ENCODE measurements at places on chromosomes 1 and 21.

DNA sequence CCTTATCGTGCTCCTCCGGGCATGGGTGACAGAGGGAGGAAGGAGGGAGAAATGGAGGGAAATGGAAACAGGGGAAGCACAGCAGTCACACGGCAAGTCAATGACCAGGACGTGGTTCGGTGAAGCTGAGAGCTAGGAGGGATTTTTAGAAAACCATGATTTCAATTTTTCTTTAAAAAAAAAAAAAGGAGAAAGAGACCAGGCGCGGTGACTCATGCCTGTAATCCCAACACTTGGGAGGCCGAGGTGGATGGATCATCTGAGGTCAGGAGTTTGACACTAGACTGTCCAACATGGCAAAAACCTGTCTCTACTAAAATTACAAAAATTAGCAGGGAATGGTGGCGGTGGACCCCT, 776 bp upstream of the TNFRSF9 start:
- DNase-seq, result no peak

DNA sequence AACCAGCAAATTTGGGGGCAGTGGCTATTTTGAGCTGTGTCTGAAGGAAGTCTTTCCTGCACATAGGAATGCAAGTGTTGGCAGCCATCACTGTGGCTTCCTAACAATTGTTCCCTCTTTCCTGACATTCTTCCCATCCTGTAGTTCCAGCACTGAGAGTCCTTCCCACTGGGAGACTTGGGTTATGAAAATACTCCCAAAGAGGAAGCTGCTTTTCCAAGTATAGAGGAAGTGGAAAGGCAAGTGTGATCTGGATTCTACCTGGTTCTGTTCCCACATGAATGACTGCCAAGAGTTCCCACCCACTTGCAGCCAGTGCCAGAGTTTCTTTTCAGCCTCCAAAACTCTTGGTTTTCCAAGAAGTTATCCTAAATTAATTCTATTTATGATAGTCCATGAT, 98.5 kb upstream of the CD53 start:
- DNase-seq, result no peak

DNA sequence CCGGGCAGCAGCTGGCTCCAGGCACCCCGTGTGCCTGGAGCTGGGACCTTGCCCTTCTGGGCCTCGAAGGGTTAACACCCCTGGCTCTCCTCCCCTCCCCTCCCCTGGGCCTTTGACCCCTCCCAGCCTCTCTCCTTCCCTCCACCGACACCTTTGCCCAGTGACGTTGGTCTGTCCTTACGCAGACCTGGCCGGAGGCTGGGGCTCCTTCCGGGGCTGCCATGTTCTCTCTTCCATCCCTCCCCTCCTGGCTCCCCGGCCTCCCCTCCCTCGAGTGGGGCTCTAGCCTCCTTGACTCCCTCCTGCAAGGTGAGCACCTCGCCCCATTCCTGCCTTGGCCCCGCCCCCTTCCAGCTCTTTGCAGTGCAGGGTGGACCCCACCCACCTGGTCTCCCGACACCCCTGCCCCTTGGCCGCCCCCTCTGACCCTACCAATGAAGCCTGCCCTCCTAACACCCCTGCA, at the start of gene TMEM82:
Gene TMEM82 (plus strand): TSS at position 161 of the 463 bp plus-strand sequence. CDS start 61 bp downstream, at position 222.
- DNase-seq, result no peak

DNA sequence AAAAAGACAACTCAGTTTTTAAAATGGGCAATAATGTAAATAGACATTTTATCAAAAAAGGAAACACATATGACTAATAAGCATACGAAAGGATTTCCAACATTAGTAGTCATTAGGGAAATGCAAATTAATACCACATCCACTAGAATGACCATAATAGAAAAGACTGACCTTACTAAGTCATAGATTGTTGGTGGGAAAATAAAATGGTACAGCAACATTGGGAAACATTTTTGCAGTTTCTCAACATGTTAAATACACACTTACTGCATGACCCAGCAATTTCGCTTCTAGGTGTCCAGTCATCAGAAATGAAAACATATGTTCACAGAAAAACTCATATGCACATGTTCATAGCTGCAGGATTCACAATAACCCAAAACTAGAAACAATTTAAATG, 29.9 kb upstream of the SLC44A3 start:
- DNase-seq, result no peak

DNA sequence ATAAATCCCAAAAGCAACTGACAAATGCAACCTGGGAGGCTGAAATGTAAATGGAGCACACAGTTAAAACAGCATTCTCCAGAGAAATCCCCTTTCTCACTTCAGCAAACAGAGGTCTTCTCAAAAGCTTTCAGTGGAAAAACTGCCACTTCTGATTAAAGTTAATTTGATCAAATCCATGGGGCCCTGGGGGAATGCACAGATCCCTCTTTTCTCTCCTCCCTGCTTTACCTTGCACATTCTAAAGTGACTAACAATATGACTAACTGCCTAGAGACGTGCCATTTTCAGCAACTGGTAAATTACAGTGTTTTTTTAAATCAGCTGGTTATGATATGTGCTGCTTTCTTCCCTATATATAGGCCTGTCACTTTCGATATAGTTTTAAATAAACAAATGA, 142.5 kb downstream of the RERE start:
- no peak for DNase-seq

All from T follicular helper cell (primary cell).